ENCODE measurements at places on chromosomes 1 and 21. TPM values are rescaled to one million over a fixed set of nuclear protein-coding genes. Genes with fewer than 3 reads are reported as not detected.
A peak's percentile ranks its signal among the peaks of the same experiment; 100 is the strongest.

DNA sequence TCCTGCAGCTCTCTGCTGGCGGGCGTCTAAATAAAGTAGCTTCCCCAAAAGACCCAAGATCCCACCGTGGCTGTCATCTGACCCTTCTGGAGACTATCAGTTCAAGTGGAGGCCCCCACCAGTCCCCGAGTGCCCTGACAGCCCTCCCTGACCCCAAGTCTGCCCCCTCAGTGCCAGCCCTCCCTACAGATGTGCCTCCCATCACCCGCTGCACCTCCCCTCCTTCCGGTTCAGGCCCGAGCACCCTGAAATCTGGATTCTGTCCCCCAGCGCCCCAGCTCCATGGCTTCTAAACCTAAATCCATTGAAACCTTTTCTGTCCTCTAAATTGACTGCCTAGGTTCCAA is 595 bp downstream of the IL10RB start:
- peaks cover 5% of the 10 kb centered on the region for H3K27me3 ChIP-seq
- peaks cover 11% of the 10 kb centered on the region for H3K36me3 ChIP-seq
- H3K4me1 ChIP-seq: peaks cover 27% of the 10 kb centered on the region
- H3K27ac ChIP-seq: peak overlapping the region; percentile 78

- no peaks in the 10 kb centered on the region for H3K27me3 ChIP-seq
- no peak overlapping the region for H3K4me3 ChIP-seq
- peaks cover 4% of the 10 kb centered on the region for H3K36me3 ChIP-seq
- H3K4me1 ChIP-seq: peaks cover 65% of the 10 kb centered on the region
- DNase-seq: no peak
Measured at GRCh38 chr1:109788695-109789521, 25.2 kb upstream of the EPS8L3 start.

Gene IFFO2
- total RNA-seq: 29.6 TPM

- no peak for DNase-seq
- H3K27me3 ChIP-seq: peaks cover 2% of the 10 kb centered on the region
- no peak overlapping the region for H3K27ac ChIP-seq
- H3K4me1 ChIP-seq: no peaks in the 10 kb centered on the region
- H3K4me3 ChIP-seq: no peak overlapping the region
Measured at GRCh38 chr1:219374046-219374566, 200.4 kb downstream of the LYPLAL1 start.

DNA sequence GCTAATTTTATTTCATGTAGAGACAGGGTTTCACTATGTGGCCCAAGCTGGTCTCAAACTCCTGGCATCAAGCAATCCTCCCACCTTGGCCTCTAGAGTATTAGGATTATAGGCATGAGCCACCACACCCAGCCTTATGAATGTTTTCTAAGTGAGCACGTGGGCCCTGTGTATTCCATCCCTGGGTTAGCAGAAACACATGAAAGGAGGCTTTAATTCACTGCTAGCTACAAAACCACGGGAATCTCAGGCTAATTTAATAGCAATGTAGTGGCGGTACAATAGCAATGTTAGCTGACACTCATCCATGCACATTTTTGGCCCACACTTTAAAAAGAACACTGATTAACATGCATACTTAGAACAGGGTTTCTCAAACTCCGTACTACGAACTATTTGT is 32.0 kb downstream of the VTCN1 start:
- no peak for DNase-seq
- H3K4me1 ChIP-seq: peaks cover 9% of the 10 kb centered on the region
- H3K27me3 ChIP-seq: peaks cover 3% of the 10 kb centered on the region
- no peak overlapping the region for H3K4me3 ChIP-seq

- no peaks in the 10 kb centered on the region for H3K27me3 ChIP-seq
- no peak for DNase-seq
- H3K36me3 ChIP-seq: no peaks in the 10 kb centered on the region
- no peak overlapping the region for H3K27ac ChIP-seq
Measured at GRCh38 chr1:81424061-81424460, 376.7 kb upstream of the ADGRL2 start.

- no peak for DNase-seq
- peaks cover 6% of the 10 kb centered on the region for H3K36me3 ChIP-seq
- peaks cover 50% of the 10 kb centered on the region for H3K4me1 ChIP-seq
- no peak overlapping the region for H3K4me3 ChIP-seq
Measured at GRCh38 chr1:221459558-221459957, 282.3 kb downstream of the DUSP10 start.

Gene KCNA3
- total RNA-seq: not detected

Gene WNT2B
- total RNA-seq: 3.4 TPM

Gene OLIG2
- not detected for total RNA-seq

GRCh38 chr1:183604815-183605214 is 14.6 kb upstream of the NCF2 start:
- H3K27ac ChIP-seq: peak overlapping the region; percentile 64
- DNase-seq: no peak
- no peaks in the 10 kb centered on the region for H3K27me3 ChIP-seq
- H3K4me1 ChIP-seq: peaks cover 80% of the 10 kb centered on the region
- H3K36me3 ChIP-seq: no peaks in the 10 kb centered on the region
- no peak overlapping the region for H3K4me3 ChIP-seq

Gene ATAD3C
- total RNA-seq: not detected

Gene PLA2G4A
- total RNA-seq: 0.91 TPM

- peak; percentile 73 for DNase-seq
- H3K27me3 ChIP-seq: peaks cover 4% of the 10 kb centered on the region
- H3K27ac ChIP-seq: peak overlapping the region; percentile 99
- peaks cover 7% of the 10 kb centered on the region for H3K36me3 ChIP-seq
- H3K4me1 ChIP-seq: peaks cover 55% of the 10 kb centered on the region
Measured at GRCh38 chr1:160260406-160261382, 1.7 kb downstream of the DCAF8 start.

- H3K4me3 ChIP-seq: no peak overlapping the region
- no peaks in the 10 kb centered on the region for H3K27me3 ChIP-seq
- DNase-seq: peak; percentile 87
- H3K4me1 ChIP-seq: peaks cover 25% of the 10 kb centered on the region
- no peaks in the 10 kb centered on the region for H3K36me3 ChIP-seq
- peak overlapping the region; percentile 97 for H3K27ac ChIP-seq
Measured at GRCh38 chr1:248838357-248839167, 538 bp downstream of the ZNF672 start.

- peak; percentile 74 for DNase-seq
- peak overlapping the region; percentile 28 for H3K4me3 ChIP-seq
- H3K27me3 ChIP-seq: no peaks in the 10 kb centered on the region
Measured at GRCh38 chr1:87794788-87795614, 466.3 kb downstream of the LMO4 start.

- H3K27ac ChIP-seq: no peak overlapping the region
- no peaks in the 10 kb centered on the region for H3K4me1 ChIP-seq
- DNase-seq: no peak
Measured at GRCh38 chr1:48803474-48803873, 26.8 kb upstream of the BEND5 start.

Gene S100A5
- total RNA-seq: 0.61 TPM

Gene APCS
- total RNA-seq: not detected

DNA sequence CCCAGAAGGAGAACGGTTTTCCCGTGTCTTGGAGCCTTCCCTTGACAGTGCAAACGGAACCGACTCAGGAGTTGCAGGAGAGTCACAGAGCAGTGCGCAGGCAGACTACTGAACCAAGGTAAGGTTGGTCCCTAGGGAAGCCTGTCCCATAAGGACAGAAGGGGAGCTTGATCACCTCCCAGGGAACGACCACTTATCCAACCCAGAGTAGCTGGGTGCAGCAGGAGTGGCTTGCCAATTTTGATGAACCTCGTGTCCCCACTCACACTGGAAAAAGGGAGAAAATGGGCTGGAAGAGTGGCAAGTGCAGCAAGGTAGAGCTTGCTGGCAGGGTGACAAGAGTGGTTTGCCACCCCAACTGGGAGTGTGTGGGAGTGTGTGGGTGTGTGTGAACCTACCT is 95.1 kb downstream of the LIPI start:
- no peak for DNase-seq
- no peak overlapping the region for H3K27ac ChIP-seq
- no peak overlapping the region for H3K4me3 ChIP-seq
- peaks cover 12% of the 10 kb centered on the region for H3K36me3 ChIP-seq
- H3K27me3 ChIP-seq: peaks cover 4% of the 10 kb centered on the region

Gene RAB29
- total RNA-seq: 10.2 TPM

Gene MROH9
- not detected for total RNA-seq

DNA sequence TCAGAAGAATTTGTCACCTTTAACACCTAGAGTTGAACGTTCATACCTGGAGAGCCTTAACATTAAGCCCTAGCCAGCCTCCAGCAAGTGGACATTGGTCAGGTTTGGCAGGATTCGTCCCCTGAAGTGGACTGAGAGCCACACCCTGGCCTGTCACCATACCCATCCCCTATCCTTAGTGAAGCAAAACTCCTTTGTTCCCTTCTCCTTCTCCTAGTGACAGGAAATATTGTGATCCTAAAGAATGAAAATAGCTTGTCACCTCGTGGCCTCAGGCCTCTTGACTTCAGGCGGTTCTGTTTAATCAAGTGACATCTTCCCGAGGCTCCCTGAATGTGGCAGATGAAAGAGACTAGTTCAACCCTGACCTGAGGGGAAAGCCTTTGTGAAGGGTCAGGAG is 52.3 kb downstream of the UBE4B start:
- no peak for DNase-seq
- peak overlapping the region; percentile 29 for H3K27ac ChIP-seq
- peaks cover 30% of the 10 kb centered on the region for H3K4me1 ChIP-seq
- H3K36me3 ChIP-seq: peaks cover 25% of the 10 kb centered on the region

Gene AGT
- not detected for total RNA-seq

Gene LCE2B
- not detected for total RNA-seq

Gene FAM72B
- 4.7 TPM for total RNA-seq

GRCh38 chr1:54241364-54241763 is 41.4 kb downstream of the MRPL37 start:
- no peaks in the 10 kb centered on the region for H3K4me1 ChIP-seq
- no peak overlapping the region for H3K4me3 ChIP-seq
- peaks cover 13% of the 10 kb centered on the region for H3K36me3 ChIP-seq
- peaks cover 4% of the 10 kb centered on the region for H3K27me3 ChIP-seq
- no peak overlapping the region for H3K27ac ChIP-seq

GRCh38 chr1:66393586-66394287 is 140.2 kb upstream of the SGIP1 start:
- H3K4me1 ChIP-seq: peaks cover 5% of the 10 kb centered on the region
- H3K4me3 ChIP-seq: no peak overlapping the region
- H3K36me3 ChIP-seq: peaks cover 10% of the 10 kb centered on the region
- H3K27me3 ChIP-seq: no peaks in the 10 kb centered on the region
- DNase-seq: no peak
- no peak overlapping the region for H3K27ac ChIP-seq

Gene RXFP4
- total RNA-seq: not detected

Gene RUNX1
- total RNA-seq: 83.1 TPM

- H3K27me3 ChIP-seq: peaks cover 2% of the 10 kb centered on the region
- H3K4me3 ChIP-seq: no peak overlapping the region
- DNase-seq: no peak
- H3K27ac ChIP-seq: no peak overlapping the region
- H3K4me1 ChIP-seq: no peaks in the 10 kb centered on the region
- H3K36me3 ChIP-seq: peaks cover 5% of the 10 kb centered on the region
Measured at GRCh38 chr1:2510366-2511155, 15.8 kb downstream of the PANK4 start.

GRCh38 chr1:21869620-21870121 is 57.6 kb downstream of the LDLRAD2 start:
- DNase-seq: peak; percentile 95
- H3K4me3 ChIP-seq: no peak overlapping the region
- H3K4me1 ChIP-seq: peaks cover 20% of the 10 kb centered on the region
- peaks cover 12% of the 10 kb centered on the region for H3K27me3 ChIP-seq

DNA sequence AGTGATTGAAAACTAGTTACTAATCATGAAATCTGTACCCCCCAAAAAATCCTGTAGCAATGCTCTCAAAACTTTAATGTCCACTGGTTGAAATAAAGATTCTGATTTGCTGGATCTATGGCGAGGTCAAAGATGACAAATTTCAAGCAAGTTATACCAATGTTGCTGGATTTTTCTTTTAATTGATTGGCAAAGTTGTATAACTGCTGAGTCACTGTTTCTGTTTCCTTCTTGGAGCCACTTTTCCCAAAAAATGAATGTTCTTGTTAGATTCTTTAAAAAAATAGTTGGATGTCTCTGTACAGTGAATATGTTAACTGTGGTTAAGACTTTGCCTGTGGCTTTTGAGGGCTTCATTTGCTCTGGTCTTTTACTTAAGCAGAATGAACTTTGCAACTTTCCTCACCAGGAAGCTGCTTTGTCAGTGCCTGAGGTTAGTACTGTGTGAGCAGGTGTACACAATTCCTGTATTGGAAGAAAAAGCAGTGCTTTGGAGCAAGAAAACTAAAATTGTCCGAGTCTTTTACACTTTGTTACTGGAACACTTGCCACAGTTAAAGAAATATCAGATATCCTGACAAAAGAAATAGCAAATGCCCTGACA is 1211.9 kb downstream of the MRPL39 start:
- no peak for DNase-seq
- no peaks in the 10 kb centered on the region for H3K4me1 ChIP-seq
- H3K27ac ChIP-seq: no peak overlapping the region
- H3K36me3 ChIP-seq: no peaks in the 10 kb centered on the region
- H3K27me3 ChIP-seq: no peaks in the 10 kb centered on the region

DNA sequence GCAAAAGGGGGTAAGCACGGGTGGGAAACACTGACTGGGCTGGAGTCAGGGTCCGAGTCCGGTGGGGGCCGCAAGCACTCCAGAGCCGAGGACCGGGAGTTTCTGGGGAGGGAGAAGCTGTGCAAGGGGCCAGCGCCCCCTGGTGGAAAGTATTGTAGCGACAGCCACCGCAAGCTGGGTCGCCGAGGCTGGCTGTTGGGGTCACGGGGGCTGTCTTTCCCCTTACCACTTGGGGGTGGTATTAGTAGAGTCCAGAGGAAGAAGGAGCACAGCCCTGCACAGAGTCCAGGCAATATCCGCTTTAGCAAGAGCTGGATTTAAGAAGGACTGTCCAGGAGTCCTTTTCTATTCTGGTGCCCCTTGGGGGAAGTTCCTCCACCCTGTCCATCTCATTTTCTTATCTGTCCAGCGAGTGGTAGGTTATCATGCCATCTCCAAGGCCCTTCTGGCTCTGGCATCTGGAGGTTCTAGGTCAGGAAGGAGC is 17.9 kb upstream of the ETV3 start:
- no peaks in the 10 kb centered on the region for H3K36me3 ChIP-seq
- peaks cover 12% of the 10 kb centered on the region for H3K27me3 ChIP-seq
- H3K4me3 ChIP-seq: peak overlapping the region; percentile 81
- DNase-seq: peak; percentile 30
- H3K27ac ChIP-seq: peak overlapping the region; percentile 72

Gene HPCAL4
- not detected for total RNA-seq

GRCh38 chr1:26138974-26139558 is 19.8 kb upstream of the FAM110D start:
- no peaks in the 10 kb centered on the region for H3K4me1 ChIP-seq
- no peak overlapping the region for H3K27ac ChIP-seq
- no peak for DNase-seq
- H3K4me3 ChIP-seq: no peak overlapping the region
- no peaks in the 10 kb centered on the region for H3K36me3 ChIP-seq

DNA sequence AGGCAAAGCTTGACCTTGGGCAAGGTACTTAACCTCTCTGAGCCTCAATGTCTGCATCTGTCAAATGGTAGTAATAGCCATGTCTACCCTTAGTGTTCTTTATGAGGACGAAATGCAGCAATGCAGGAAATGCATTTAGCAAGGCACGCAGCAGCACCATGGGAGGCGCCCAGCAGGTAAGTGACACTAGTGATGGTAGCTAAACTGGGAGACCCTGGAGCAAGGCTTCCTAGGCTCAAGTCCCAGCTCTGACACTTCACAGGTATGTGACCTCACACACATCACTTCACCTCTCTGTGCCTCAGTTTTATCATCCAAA is 289.0 kb downstream of the RRAGC start:
- no peaks in the 10 kb centered on the region for H3K4me1 ChIP-seq
- no peak overlapping the region for H3K27ac ChIP-seq
- H3K36me3 ChIP-seq: no peaks in the 10 kb centered on the region
- no peak overlapping the region for H3K4me3 ChIP-seq
- no peak for DNase-seq

Gene SPRR2G
- total RNA-seq: not detected

Data from HFFc6 (cell line).